ENCODE measurements at places on chromosomes 13 and 19.

- ATAC-seq: no peak
Measured at GRCh38 chr13:93345024-93345423, 118.4 kb downstream of the GPC6 start.

DNA sequence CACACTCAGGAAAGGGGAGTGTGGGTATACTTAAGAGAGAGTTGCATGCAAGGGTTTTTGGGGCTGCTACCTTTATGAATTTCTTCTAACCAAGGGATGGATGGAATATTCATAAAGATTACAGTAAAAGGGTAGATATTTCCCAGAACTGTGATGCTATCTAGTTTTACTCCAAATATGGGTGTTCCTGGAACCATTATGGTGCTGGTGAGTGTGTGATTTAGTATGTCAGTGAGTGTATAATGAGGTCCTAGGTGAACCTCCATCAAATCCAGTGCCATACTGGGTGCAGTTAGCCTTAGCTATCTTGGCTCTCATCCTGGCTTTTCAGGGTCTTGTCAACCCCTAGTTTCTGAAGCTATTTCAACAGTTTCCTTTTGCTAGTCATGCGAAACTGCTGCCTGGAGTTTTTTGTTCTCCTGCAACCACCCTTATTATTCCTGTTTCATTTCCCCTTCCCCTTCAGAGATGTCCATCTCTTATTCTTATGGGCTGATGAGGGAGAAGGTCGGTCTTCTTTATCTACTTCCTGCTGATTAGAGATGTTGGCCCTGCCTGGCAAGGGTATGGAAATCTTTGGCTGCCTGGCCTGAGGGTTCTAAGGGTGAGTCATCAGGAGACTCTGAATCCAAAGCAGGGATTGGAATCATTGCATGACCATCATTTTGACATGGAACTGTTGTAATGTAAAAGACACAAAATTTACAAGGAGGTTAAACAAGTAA, 202.3 kb downstream of the NBEA start:
- no peak for ATAC-seq

- ATAC-seq: peak; percentile 12
Measured at GRCh38 chr19:12938779-12939601, 581 bp downstream of the CALR start.

DNA sequence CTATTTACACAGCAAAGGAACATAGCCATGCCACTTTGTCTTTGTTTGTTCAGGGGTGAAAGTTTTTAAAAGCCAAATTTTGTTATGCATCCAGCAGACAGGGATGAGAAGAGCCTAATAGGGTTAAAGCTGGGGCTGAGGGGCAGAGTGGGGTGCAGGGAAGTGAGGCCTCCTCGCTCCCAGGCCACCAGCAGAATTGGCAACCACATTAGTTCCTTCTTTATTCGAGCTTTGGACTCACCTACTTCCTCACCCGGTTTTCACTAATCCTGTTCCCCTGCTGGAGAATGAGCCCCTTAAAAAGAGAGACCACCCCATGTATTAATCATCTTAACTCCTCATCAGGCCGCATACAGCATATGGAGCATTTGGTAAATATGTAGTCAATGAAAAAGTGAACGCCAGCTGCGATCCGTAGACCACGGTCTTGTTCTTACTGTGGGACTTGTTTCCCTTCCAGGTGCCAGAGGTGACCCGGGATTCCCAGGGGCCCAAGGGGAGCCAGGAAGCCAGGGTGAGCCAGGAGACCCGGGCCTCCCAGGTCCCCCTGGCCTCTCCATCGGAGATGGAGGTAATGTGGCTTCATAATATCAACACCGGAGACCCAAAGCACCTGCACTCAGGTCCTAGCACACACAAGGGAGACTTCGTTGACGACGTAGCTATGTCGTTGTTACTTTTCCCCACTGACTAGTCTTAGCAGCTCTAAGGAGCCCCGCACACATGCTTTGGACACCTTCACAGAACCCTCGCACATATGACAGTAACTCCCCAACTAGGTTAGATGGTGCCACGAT, 112.1 kb downstream of the RAB20 start:
- no peak for ATAC-seq

- ATAC-seq: peak; percentile 38
Measured at GRCh38 chr19:12995596-12996405, 526 bp downstream of the NFIX start.

DNA sequence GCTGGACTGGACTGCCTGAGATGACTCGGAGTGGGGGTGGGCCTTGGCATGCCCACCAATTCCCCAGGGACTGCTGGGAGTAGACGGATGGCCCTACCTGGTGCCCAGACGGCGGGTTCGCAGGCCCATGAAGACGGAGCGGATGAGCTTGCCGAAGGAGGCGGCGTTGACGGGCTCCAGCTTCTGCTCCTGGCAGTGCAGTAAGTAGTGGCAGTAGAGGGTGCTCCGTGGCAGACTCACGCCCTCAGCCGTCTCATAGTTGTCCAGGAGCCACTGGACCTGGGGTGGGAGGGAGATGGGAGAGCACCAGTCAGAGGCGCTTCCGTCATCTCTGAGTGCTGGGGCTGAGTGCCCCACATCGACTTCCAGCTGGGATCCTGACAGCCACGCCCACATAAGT, 17.6 kb downstream of the DCAF15 start:
- no peak for ATAC-seq

- no peak for ATAC-seq
Measured at GRCh38 chr19:35141837-35142605, 1.0 kb upstream of the FXYD7 start.
